ENCODE measurements at places on chromosomes 12 and 14. TPM values are rescaled to one million over a fixed set of nuclear protein-coding genes. Genes with fewer than 3 reads are reported as not detected.

Gene PPM1A
- 39.2 TPM for total RNA-seq

Gene RAPGEF3
- total RNA-seq = 4.6 TPM

Gene COX8C
- not detected for total RNA-seq

Gene ACSM4
- total RNA-seq = not detected

Gene TSHR
- not detected for total RNA-seq

DNA sequence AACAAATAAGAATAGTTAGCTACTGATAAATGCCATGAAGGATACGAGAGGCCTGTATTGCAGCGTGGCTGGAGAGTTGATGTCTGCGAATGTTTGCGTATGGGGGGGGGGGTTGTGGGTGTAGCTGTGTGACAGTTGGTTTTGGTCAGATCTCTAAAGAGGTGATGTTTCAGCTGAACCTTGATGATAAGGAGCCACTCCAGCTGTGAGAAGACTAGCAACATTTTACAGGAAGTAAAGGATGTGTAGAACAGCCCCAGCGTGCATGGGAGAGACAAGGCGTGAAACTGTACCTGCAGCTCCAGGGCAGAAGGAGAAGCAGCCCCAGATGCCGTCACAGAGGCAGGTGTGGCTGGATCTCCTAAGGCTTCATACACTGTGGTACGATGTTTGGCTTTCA, 416.9 kb downstream of the TMEM132D start:
- no peak for DNase-seq

DNA sequence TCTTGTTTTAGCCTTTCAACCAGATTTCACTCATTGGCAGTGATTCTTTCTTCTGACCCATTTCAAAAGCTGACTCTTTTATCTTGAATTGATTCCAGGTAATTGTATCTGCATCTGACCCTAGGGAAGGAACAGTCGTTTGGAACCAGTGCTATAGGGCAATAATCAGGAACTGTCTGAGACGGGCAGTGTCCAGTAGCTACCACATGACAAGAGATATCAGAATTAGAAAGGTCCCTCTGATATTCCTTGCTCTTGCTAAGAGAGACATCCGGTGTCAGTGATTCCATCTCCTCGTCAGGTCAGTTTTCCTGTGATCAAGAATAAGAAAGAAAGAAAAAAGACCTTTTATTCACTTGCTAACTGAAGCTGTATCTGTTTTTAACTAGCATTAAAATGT, 47.8 kb upstream of the PDE3A start:
- no peak for DNase-seq

- DNase-seq = no peak
Observed at GRCh38 chr14:23380197-23380914, 3.5 kb downstream of the CMTM5 start.

DNA sequence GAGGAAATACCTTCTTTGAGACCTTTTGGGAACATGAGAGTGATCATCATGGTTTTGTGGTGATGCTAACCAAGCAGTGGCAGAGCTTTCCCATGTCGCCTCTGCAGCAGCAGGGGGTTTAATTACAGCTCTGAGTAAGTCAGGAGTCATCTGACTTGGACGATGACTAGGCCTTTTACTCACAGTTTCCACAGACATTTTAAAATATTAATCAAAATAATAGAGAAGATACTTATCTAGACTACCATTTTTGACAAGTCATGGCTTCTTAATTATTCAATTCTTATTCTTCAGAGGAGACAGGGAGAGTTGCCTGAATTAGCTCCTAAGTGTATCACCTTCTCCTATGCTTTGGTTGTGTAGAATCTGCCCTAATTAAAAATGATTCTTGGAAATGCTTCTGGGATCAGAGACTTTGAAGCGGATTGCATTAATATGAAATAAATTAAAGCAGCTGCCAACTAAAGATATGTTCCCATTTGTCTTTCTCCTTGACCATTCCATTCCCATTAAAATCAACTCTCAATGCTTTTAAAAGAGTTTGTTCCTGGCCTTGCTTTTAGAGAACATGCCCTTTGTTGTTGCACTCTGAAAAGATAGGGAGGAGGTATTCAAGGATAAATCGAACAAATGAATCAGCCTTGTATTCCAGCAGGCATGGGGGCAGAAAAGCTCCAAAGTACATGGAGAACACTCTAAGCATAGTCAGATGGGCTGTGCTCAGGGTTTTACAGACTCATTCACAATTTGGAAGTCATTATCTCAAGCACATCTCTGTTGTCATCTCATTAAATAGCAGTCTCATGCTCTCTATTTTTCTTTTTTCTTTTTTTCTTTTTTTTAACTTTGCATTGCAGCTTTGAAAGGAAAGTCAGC, 7.7 kb upstream of the IFNG-AS1 start:
- no peak for DNase-seq

GRCh38 chr12:101823891-101824290, 6.9 kb downstream of the GNPTAB start:
- no peak for DNase-seq

- DNase-seq = peak; percentile 57
Observed at GRCh38 chr12:54588110-54588889, at the start of gene PPP1R1A. Gene PPP1R1A (minus strand): TSS chr12:54588659. CDS start chr12:54588488, 171 bp downstream.

GRCh38 chr14:61321385-61322010, at the start of gene PRKCH:
Gene PRKCH (plus strand): TSS chr14:61321579. CDS start chr14:61322102, 523 bp downstream.
- peak; percentile 80 for DNase-seq

- DNase-seq = no peak
Observed at GRCh38 chr14:101839236-101839635, 77.7 kb downstream of the PPP2R5C start.

- no peak for DNase-seq
Observed at GRCh38 chr14:98932431-98933325, 339.3 kb downstream of the BCL11B start.

GRCh38 chr12:93657071-93657470, 20.1 kb upstream of the CRADD start:
- no peak for DNase-seq

DNA sequence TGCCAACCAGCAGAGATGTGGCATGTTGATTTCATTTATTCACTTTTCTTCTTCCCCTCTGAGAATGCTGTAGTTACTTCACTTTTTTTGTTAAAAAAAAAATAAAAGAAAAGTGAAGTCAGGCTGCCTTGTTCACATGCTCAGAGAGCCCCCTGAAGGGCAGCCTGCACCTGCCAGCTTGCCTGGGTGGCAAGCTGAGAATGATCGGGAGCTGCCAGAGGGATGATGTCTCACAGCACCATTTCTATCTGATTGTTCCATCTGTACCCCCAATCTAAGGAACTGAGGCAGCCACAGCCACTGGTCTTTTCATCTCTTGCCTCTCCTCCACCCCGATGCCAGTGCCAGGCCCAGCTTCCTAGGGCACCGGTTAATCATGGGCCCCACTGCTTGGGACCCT, 118.2 kb downstream of the TSPAN9 start:
- DNase-seq = no peak

DNA sequence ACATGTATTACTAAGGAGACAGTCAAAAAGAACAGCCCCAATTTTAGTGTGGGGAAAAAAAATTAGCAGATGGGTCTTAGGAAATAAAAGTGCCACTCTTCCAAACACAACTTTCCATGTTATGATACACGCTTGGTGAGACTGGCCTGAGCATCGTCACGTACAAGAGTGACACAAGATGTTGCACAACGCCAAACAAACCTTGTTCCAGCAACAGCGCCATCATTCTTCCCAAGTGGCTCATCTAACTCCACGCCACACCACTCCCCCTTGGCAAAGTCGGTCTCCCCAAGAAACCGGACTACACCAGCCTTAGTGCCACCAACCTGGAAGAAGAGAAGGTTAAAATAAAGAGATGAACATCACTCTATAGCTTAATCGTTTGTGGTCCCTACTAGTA, 58.7 kb downstream of the CLIP1 start:
- peak; percentile 38 for DNase-seq

DNA sequence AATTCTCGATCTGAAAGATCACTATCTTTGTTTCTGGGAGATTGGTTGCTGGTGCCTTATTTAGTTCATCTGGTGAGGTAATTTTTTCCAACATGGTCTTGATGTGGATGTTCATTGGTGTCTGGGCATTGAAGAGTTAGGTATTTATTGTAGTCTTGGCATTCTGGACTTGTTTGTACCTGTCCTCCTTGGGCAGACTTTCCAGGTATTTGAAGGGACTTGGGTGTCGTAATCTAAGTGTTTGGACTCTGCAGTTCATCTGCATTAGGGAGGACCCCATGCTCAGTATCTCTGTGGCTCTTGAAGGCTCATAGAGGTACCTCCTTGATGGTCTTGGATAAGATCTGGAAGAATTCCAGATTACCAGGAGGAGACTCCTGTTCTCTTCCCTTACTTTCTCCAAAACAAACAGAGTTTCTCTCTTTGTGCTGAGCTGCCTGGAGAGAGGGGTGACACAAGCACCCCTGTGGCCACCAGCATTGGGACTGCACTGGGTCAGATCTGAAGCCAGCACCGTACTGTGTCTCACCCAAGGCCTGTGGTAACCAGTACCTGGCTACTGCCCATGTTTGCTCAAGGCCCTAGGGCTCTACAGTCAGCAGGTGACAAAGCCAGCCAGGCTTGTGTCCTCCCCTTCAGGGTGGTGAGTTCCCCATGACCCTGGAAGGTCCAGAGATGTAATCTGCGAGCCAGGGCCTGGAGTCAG, 5.3 kb downstream of the A2ML1 start:
- DNase-seq = no peak

- DNase-seq = no peak
Observed at GRCh38 chr12:91883811-91884210, 261.8 kb downstream of the BTG1 start.

DNA sequence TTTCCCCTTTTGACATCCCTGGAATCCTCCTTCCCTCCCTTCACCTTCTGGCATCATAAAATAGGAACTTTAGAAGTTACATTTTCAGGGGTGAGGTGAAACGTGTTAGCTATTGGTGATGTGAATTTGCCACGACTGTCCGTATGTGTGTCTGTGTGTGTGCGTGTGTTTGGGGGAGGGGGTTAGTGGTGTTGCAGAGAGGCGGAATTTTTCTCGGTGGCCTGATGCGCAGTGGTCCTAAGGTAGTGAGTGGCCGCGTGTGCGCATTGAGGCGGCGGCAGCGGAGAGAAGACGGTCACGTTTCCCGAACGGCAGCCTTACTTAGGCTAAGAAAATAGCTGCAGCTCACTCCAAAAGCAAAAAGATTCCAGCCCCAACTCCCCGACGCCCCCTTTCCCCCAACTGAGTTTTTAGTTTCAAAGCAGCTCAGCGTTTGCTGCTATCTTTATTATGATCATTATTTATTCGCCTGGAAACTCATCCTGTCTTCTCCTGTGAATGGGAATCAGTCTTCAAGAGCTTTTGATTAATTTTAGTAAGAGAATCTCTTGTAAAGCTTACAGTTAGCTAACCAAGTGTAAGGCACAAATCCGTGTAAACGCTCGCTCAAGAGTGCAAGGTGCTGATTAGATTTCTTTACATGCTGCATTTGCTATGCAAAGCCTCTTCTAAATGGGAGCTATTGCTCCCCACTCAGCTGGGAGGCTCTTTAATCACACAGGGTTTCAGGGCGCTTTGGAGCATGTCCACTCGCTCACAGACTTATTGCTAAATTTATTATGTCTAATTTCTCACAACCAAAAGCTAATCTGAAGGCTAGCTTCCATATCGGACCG, 4.7 kb downstream of the FLRT2 start:
- no peak for DNase-seq

DNA sequence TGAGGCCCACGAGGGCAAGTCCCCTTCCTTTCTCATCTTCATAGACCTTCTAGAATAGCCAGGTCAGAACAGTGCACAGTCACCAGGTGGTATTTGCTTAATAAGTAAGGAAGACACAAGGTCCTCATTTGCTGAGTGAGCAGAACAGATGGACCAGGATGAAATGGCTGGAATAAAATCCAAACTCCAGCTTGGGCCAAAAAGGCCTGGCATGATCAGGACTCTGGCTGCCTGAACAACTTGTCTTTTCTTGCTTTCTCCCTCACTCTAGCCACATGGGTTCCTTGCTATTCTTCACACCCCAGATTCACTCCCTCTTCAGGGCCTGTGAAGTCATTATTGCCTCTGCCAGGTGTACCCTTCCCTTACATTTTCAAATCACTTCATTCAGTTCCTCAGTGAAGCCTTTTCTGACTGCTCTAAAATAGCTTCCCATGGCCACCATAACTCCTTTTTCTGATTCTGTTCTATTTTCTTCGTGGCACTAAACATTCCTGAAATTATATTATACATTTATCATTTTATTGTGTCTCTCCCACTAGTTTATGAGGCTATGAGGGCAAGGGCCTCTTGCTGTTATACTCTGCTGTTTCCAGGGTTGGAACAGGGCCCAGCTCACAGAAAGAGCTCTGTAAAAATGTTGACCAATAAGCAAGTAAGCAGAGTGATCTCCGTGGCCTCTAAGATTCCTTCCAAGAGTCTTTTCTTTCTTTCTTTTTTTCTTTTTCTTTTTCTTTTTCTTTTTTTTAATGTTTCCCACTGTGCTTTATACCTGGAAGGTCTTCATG, 150.8 kb downstream of the TTC8 start:
- no peak for DNase-seq

- no peak for DNase-seq
Observed at GRCh38 chr14:70057519-70058136, 131.1 kb downstream of the SLC8A3 start.

GRCh38 chr14:81164167-81164774, 56.5 kb downstream of the GTF2A1 start:
- DNase-seq = peak; percentile 56

GRCh38 chr12:84856156-84856900, 56.3 kb downstream of the SLC6A15 start:
- no peak for DNase-seq
